Renal pelvis (tissue), 12 donors: ENCODE measurements at places on chromosomes 5 and 9. TPM values are rescaled to one million over a fixed set of nuclear protein-coding genes. Genes with fewer than 3 reads are reported as not detected.

Gene IFNB1
- polyA plus RNA-seq, result not detected

Gene ANKRD34B
- 0.44 TPM for polyA plus RNA-seq

Gene PKD2L2
- 0.53 TPM for polyA plus RNA-seq

Gene IFNA6
- not detected for polyA plus RNA-seq

Gene CDKN2B-AS1
- polyA plus RNA-seq, result 0.13 TPM

Gene SCGB3A2
- 0.48 TPM for polyA plus RNA-seq

Gene CTXN3
- polyA plus RNA-seq, result not detected

Gene PCDHGA3
- 3.8 TPM for polyA plus RNA-seq

Gene PARP8
- 14.1 TPM for polyA plus RNA-seq

Gene ACOT12
- polyA plus RNA-seq, result 1.1 TPM

Gene ABHD17B
- 29.9 TPM for polyA plus RNA-seq

Gene ZNF618
- 48.8 TPM for polyA plus RNA-seq

Gene FAM169A
- 18.2 TPM for polyA plus RNA-seq

Gene LAMC3
- polyA plus RNA-seq, result 35.6 TPM

Gene CARD6
- polyA plus RNA-seq, result 3.0 TPM

Gene TMCO6
- 22.1 TPM for polyA plus RNA-seq

Gene GPSM1
- polyA plus RNA-seq, result 59.6 TPM

Gene SLC34A3
- 10.3 TPM for polyA plus RNA-seq

Gene SLC2A8
- polyA plus RNA-seq, result 23.6 TPM

Gene ZBED3
- 37.0 TPM for polyA plus RNA-seq

Gene SPATA31C1
- 0.80 TPM for polyA plus RNA-seq

Gene UBAP2
- 38.9 TPM for polyA plus RNA-seq

Gene FAM53C
- polyA plus RNA-seq, result 35.3 TPM

Gene ARHGEF37
- polyA plus RNA-seq, result 5.8 TPM

Gene PNPLA7
- polyA plus RNA-seq, result 2.0 TPM

Gene PCDHA1
- polyA plus RNA-seq, result not detected

Gene PCDHA9
- polyA plus RNA-seq, result 0.08 TPM

Gene DAB2
- polyA plus RNA-seq, result 240 TPM

Gene CTSV
- polyA plus RNA-seq, result 27.4 TPM

Gene HACD4
- polyA plus RNA-seq, result 3.0 TPM

Gene DBH
- polyA plus RNA-seq, result 0.94 TPM

Gene LEAP2
- 4.0 TPM for polyA plus RNA-seq

Gene ZNF622
- polyA plus RNA-seq, result 27.0 TPM

Gene TMOD1
- polyA plus RNA-seq, result 1.6 TPM

Gene SUSD3
- polyA plus RNA-seq, result 12.0 TPM

Gene NEUROG1
- not detected for polyA plus RNA-seq

Gene TLE1
- polyA plus RNA-seq, result 67.6 TPM

Gene MARVELD2
- 23.8 TPM for polyA plus RNA-seq

Gene ZNF366
- 3.4 TPM for polyA plus RNA-seq

Gene PCDHB5
- 5.3 TPM for polyA plus RNA-seq
